Astrocyte (in vitro differentiated cells and primary cell): ENCODE measurements at places on chromosomes 5 and 9. TPM values are rescaled to one million over a fixed set of nuclear protein-coding genes. Genes with fewer than 3 reads are reported as not detected.

DNA sequence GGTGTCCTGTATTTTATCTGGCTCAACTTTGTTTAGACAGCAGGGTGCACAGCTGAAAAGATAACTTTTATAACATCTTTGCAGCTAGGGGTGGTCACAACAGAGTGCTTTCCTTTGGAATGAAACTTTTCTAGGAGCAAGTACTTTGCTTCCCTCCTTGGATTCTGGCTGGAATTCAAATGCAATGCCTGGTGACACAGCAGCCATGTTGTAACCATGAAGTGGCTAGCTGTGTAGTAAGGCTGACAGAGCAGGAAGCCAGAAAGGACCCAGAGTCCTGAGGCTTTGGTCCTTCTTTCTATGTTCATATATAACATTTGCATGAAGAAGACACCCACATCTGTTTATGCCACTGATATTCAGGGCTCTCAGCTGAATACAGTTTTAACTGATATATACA, 48.1 kb downstream of the TENT4A start:
- no peak for DNase-seq

GRCh38 chr9:14813336-14814248, 91.1 kb upstream of the CER1 start:
- peak; percentile 16 for DNase-seq

DNA sequence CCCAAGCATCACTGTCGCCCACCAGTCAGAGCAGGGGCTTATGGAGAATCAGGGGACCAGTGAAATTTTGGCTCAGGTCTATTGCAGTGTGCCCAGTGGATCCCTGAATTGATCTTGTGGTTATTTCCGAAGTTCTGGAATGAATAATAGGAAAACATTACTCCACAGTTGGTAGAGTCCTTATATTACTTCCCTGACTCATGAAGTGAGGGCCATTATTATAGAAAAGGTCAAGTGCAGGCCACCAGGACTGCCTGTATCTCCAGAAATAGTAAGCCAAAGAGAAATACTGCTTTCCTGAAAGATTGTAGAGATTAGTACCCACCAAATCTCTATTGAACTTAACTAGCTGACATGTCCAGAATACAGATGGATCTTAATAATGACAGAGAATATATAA, 335.0 kb downstream of the NPR3 start:
- peak; percentile 22 for DNase-seq

GRCh38 chr9:72942451-72942850, 10.4 kb downstream of the ALDH1A1 start:
- no peak for DNase-seq

DNA sequence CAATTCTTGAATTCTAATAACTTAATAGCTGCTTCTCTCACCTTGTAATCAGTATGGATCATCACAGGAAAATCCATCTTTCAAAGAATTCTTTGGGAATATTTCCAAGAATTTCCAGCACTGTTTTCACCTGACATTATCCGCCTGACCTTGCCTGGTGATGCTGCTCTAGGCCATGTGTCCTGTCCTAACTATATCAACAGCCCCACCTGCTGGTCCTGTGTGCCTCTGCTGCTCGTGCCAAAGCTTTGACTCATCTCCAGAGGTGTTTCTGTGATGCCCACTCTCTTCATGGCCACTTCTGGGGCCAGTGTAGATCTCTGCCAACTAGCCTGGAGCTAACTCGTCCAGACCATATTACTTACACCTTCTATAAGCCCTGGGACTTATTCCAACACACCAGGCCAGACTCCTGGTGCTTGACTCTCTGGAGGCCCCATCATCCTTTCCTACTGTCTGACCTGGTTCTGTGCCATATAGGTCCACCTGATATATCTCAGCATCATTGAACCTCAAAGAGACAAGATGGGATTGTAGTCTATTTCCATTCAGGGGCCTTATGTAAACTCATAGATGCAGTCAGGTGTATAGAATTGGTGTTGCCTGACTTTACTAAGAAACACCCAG, 67.5 kb upstream of the CKMT2 start:
- peak; percentile 64 for DNase-seq

GRCh38 chr9:109604131-109604530, 106.0 kb upstream of the PTPN3 start:
- DNase-seq = peak; percentile 84

- DNase-seq = peak; percentile 63
Observed at GRCh38 chr9:125343518-125344275, 82.1 kb downstream of the GAPVD1 start.

GRCh38 chr9:121559183-121559582, 59.5 kb upstream of the GGTA1 start:
- peak; percentile 65 for DNase-seq

DNA sequence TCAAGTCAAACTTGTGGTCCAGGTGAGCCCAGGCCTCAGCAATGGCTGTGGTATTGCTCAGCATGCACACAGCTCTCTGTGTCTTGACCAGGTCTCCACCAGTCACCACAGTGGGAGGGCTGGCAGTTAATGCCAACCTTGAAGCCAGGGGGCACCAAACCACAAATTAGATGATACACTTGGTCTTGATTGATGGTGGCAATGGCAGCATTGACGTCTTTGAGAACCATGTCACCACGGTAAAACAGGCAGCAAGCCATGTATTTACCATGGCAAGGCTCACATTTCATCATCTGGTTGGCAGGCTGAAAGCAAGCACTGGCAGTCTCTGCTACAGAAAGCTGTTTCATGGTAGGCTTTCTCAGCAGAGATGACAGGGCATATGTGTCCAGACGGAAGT, 40.0 kb downstream of the NIM1K start:
- DNase-seq = no peak

DNA sequence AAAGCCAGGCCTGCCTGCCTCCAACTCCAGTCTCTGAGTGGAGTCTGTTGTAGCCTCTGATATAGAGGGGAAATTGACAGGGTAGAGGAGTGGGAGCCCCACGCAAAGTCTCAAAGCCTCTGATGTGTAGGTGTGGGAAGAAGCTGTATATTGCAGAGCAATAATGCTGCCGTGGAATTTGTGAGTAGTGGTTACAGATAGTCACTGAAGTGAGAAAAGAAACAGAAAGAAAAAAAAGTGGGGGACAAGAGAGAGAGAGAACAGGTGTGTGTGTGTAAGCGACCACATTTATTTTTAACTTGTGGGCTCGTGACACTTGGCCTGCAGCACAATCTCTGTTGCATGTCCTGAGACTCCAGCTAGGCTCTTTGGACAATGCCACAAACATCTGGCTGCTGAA, 227.8 kb downstream of the NSG2 start:
- no peak for DNase-seq

GRCh38 chr5:57441557-57441956, 41.1 kb downstream of the ACTBL2 start:
- DNase-seq = peak; percentile 99

Gene PCDHB10
- total RNA-seq = 6.4 and 7.0 TPM in 2 replicates

Gene COL15A1
- 5.6 and 11.7 TPM in 2 replicates for total RNA-seq

Gene LCN1
- total RNA-seq = not detected in 2 replicates

Gene BASP1
- total RNA-seq = 260 and 273 TPM in 2 replicates

Gene PGM5
- 1.3 and 1.8 TPM in 2 replicates for total RNA-seq

Gene C5orf34
- 2.5 and 3.3 TPM in 2 replicates for total RNA-seq

Gene CARD6
- total RNA-seq = 0.96 and 1.0 TPM in 2 replicates

Gene PCSK5
- 11.5 and 13.1 TPM in 2 replicates for total RNA-seq

Gene YIPF5
- 132 and 144 TPM in 2 replicates for total RNA-seq

Gene LVRN
- 0.58 and 0.64 TPM in 2 replicates for total RNA-seq

Gene SLC1A3
- total RNA-seq = 20.9 and 23.8 TPM in 2 replicates
